Iris pigment epithelial cell (primary cell): ENCODE measurements at places on chromosomes 2 and 18.

DNA sequence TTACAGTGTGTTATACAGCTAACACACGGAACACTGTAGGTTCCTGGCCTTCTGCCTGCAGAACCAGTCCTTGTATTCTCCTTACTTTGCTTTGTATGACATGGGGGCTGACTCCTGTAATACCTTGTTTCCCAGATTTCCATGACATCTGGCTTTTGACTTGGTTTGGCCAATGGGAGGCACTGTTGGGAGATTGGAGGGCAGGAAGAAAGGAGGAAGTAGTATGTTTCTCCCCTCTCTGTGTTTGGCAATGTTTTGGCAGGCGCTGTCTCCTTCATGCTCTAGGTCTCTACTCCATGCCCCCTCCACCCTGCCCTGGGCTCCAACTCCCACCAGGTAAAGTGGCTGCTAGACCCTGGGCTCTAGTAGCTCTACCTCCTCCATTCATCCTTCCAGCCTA is 331.1 kb upstream of the SLC14A2 start:
- no peak for DNase-seq

- DNase-seq, result no peak
These were observed 9.1 kb downstream of the B3GNT2 start for GRCh38 chr2:62204998-62205496.

GRCh38 chr2:67400560-67401485 is 3.7 kb downstream of the ETAA1 start:
- DNase-seq, result peak; percentile 67

- peak; percentile 24 for DNase-seq
These were observed 98.6 kb downstream of the BCL2L11 start for GRCh38 chr2:111219285-111219684.

DNA sequence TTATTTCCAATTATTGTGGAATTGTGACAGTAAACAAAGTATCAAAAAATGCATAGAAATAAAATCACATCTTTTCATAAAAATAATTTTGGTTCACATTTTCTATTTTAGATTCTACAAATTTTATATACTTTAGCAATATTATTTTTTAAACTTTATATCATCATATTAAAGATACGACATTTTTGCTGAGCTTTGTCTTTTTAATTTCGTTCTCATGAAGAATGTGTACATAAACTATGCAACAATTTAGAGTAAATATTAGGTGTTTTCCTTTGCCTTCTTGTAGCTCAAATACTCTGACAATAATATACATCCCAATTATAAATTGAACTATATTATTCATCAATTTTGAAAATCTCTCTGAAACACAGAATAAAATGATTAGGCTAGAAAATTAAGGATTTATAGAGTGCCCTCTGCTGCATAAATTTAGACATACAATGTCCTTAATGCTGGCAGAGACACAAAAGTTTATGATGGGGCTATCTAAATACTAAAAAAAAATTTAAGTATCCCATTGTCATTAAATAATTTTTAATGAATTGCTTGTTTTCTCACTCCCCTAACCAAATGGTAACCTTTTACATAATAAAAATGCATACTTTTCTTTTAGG is 45.7 kb downstream of the CCDC102B start:
- peak; percentile 10 for DNase-seq

GRCh38 chr2:100730290-100730868 is 89.6 kb upstream of the NPAS2 start:
- DNase-seq, result peak; percentile 77

GRCh38 chr18:37698508-37699040 is 133.0 kb upstream of the CELF4 start:
- DNase-seq, result no peak

- DNase-seq, result peak; percentile 69
These were observed 1.2 kb downstream of the RAPH1 start for GRCh38 chr2:203533676-203534591.

DNA sequence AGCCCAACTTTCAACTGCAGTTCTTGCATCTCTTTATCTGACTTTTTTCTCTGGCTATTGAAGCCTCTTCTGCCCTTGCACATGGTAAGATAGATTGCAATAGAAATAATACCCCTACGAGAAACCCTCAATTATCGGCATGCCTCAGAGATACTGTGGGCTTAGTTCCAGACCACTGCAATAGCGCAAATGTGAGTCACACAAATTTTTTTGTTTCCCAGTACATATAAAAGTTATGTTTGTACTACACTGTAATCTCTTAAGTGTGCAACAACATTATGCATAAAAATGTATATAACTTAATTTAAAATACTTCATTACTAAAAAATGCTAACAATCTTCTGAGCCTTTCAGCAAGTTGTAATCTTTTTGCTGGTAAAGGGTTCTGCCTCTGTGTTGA is 124.7 kb downstream of the PDE1A start:
- peak; percentile 84 for DNase-seq

- DNase-seq, result no peak
These were observed 78.0 kb downstream of the MARCHF4 start for GRCh38 chr2:216294305-216294704.

- DNase-seq, result no peak
These were observed 4.0 kb downstream of the WDR54 start for GRCh38 chr2:74425523-74425922.

DNA sequence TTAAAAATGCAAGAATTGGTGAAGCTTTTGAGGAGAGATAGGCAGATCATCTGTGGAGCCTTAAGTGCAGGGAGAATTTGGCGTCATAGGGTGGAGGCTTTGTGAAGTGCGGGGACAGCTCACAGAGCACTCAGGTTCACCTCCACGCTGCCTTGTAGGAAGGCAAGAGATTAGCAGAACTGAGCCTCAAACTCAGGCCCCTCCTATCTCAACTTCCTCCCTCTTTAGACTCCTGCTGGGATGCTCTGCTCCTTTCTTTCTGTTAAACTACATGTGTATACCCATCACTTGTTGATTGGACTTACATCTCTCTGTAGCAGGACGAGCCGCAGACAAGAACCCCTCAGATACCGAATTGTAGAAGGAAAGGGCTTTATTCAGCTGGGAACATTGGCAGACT is 422.2 kb downstream of the SETBP1 start:
- no peak for DNase-seq

DNA sequence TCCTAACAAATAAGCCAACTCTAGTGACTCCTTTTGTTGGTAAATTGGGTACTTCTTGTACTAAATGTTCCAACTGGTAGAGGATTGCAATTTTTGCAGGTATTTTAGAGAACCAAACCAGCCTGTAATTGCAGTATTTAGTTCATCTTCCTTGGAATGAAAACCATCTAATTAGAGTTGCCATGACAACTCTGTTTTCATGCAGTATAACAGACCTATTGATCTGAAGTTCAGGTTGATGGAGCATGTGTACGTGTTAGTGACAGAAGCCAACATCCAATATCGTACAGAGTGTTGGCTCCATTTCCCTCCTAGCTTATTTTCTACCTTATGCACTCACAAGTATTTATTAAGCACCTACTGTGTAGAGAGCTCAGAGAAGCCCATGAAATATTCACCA is 176.3 kb upstream of the FOSL2 start:
- DNase-seq, result no peak

- DNase-seq, result no peak
These were observed 44.1 kb upstream of the SIX3 start for GRCh38 chr2:44897406-44897805.

DNA sequence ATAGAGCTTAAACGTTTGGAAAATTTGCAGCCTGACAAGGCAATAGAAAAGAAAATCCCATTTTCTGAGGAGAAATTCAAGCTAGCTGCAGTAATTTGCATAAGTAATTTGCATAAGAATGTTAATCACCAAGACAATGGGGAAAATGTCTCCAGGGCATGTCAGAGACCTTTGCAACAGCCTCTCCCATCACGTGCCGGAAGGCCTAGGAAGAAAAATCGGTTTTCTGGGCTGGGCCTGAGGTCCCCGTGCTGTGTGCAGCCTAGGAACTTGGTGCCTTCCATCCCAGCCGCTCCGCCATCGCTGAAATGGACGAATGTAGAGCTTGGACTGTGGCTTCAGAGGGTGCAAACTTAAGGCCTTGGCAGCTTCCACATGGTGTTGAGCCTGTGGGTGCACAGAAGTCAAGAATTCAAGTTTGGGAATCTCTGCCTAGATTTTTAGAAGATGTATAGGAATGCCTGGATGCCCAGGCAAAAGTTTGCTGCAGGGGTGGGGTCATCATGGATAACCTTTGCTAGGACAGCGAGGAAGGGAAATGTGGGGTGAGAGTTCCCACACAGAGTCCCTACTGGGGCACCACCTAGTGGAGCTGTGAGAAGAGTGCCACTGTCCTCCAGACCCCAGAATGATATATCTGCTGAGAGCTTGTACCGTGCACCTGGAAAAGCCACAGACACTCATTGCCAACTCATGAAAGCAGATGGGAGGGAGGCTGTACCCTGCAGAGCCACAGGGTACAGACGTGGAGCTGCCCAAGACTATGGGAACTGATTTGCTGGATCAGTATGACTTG is 164.6 kb downstream of the GULP1 start:
- no peak for DNase-seq

DNA sequence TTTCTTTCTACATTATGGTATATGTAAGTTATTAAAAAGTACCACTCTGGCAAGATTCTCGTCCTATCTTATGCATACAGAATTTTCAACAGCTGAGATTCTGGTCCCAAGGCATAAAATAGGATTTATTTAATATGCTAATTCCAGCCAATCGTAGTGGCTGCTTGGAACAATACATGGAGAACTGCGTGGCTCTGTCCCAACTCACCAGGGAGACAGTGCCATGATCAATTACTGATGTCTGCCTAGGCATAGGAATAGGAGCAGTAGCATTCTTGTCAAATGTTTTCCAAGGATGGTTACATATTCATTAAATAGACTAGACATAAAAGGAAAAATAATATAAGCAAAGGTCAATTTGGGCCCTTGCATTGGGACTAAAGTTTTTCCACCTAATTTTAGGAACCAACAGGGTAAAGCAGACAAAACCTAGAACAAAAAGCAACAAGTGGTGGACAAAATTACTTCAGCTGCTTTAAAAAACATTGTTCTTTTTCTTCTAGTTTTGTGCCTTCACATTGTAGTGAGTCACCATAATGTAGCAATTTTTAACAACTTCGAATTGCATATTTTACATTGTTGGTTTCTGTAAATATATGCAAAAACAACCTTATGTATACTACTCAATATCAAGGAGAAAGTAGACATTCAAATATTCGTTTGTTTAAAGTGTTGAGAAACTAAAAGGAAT is 232.8 kb upstream of the ATP5MC3 start:
- DNase-seq, result no peak

DNA sequence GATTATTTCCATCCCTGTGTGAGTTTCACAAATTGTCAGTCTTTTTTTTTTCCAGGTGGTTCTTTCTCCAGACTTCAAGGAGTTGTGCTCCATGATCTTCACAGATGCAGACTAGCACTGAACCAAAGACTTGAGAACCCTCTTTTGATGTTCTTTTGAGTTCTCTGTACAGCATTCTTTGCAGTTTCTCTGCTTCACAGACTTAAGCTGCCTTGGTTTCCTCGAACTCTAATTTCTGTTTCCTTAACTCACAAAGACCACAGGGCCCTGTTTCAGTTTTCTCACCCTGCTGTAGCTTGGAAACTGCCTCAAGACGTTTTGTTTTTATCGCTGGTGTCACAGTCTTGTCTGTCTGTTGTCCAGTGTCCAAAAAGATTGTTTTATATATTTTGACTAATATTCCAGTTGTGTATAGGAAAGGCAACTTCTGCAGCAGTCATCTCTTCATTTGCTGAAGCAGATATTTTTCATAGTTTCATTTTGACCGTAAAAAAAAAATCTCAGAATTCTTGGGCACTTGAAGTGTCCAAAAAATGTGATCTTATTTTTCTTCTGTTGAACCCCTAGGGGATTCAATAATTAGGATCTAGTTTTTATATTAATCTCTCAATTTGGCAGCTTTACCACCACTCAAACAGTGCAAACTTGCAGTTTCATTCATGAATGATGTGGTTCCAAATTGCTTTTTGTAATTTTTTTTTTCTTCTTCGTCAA is 97.0 kb upstream of the MC4R start:
- no peak for DNase-seq

GRCh38 chr2:215498431-215498830 is 62.6 kb upstream of the FN1 start:
- peak; percentile 93 for DNase-seq
